ENCODE measurements at places on chromosomes 11 and 22.

DNA sequence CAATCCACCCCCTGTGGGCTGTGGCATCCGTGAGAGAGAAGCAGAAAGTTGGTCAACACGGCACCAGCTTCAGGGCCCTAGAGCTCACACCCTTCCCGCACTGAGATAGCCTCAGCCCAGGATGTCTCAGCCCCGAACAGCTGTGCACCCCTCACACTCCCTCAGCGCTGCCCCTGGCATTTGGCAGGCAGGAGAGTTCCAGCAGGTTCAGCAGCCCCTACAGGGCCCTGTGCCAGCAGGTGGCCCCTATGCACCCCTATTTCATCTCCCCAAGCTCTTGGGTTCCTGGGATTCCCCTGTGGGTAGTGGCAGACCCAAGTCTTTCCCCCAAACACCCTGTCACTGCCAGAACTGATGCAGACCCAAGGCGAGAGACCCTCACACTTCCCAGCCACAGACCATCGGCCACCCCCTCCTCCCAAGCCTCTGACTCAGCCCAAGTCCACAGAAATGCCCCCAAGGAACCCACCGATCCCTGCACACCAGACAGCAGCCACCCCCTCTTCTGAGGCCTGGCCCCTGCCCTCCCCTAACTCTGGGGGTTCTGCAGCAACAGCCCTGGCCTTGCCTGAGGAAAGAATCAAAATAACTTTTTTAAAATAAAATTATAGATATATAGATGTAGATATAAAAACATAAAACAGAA lies 183.6 kb downstream of the IGLL1 start:
- no peak for DNase-seq

GRCh38 chr22:41308544-41308947 lies 7.2 kb downstream of the ZC3H7B start:
- DNase-seq: no peak

GRCh38 chr11:64974124-64974523 lies 2.2 kb upstream of the MAJIN start:
- no peak for DNase-seq

- no peak for DNase-seq
Observed at GRCh38 chr22:28410050-28410816, 269.4 kb downstream of the TTC28 start.

- peak; percentile 10 for DNase-seq
Observed at GRCh38 chr22:48104102-48104738, 1341.8 kb downstream of the TBC1D22A start.

- no peak for DNase-seq
Observed at GRCh38 chr11:58609723-58610122, 12.7 kb upstream of the CNTF start.

- DNase-seq: no peak
Observed at GRCh38 chr22:39545386-39546365, 13.1 kb upstream of the RPS19BP1 start.

DNA sequence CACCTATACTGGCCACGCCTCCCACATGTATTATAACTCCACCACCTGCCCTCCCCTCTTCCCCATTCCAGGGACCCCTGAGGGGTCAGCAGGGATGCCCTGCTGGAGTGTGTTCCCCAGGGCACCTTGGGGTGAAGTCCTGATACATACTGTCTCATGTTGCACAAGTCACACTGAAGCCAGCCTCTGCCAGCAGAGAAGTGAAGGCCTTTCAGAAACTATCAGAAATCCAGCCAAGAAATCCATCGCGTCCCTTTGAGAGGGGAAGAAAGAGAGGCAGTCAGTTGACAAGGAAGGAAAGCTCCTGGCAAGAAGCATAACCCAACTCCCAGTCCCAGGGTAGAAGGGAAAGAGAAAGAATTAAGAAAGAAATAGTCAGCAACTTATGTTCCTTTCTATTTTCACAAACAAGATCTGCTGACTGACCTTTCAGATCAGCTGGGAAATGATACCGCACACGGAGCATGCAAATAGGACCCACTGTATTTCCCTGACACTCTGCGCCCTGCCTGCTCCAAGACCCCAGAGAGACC lies 45.2 kb downstream of the SC5D start:
- peak; percentile 47 for DNase-seq

GRCh38 chr11:3994030-3994640 lies 100.5 kb upstream of the RRM1 start:
- no peak for DNase-seq

- no peak for DNase-seq
Observed at GRCh38 chr22:41540006-41540315, 4.3 kb downstream of the POLR3H start.

DNA sequence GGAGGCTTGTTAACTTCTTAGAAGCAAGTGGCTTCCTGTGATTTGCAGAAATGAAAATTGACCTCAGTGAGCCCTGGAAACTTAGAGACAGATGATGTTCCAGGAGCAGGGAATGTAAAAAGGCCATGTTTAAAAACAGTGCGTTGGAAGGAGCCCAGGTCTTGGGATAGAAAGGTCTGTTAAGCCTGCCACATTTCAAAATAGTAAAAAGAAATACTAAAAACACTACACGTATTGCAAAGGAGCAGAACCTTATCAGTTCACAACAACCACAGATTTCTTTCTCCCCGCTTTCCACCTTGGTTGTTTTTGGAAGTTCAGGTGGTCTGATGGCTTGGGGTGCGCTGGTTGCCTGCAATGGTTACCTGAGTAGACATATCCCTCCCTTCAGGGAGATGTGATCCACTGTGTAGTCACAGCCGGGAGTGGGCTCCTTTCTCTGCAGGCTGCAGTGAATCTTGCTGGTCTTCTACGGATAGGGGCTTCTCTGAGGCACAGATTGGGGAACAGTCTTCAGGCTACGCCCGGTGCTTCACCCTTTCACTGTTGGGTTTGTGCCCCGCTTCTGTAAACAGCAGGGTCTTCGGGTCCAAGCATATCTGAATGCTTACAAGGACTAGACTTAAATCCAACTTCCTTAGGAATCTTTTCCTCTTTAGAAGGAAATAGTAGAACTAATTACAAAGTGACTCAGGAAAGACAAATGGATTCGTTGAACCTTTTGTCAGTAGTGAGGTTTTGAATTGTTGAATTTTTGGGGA lies 1.9 kb downstream of the TEAD1 start:
- peak; percentile 38 for DNase-seq

DNA sequence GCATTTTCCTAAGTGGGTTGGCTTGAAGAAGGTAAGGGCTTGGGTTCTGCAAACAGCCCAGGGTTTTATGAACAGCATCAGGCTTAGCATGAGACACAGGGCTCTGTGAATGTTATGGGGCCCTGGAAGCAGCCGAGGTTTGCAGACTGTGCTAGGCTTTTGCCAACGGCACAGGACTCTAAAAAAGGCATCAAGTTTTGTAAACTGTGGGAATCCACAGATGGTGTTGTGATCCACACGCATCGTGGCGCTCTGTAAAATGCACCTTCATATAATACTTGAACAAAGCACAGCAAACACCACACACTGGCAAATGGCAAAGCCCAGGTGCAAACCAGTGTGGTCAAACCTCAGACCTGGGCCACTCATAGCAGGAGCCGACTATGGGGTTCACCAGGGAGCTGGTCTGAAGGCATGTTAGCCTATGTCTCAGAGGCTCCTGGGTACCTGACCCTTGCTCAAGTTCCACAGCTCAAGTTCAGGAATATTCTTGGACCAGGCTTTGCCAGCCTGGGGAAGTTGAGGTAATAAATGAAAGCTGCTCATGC lies 2.4 kb upstream of the SLCO2B1 start:
- no peak for DNase-seq

DNA sequence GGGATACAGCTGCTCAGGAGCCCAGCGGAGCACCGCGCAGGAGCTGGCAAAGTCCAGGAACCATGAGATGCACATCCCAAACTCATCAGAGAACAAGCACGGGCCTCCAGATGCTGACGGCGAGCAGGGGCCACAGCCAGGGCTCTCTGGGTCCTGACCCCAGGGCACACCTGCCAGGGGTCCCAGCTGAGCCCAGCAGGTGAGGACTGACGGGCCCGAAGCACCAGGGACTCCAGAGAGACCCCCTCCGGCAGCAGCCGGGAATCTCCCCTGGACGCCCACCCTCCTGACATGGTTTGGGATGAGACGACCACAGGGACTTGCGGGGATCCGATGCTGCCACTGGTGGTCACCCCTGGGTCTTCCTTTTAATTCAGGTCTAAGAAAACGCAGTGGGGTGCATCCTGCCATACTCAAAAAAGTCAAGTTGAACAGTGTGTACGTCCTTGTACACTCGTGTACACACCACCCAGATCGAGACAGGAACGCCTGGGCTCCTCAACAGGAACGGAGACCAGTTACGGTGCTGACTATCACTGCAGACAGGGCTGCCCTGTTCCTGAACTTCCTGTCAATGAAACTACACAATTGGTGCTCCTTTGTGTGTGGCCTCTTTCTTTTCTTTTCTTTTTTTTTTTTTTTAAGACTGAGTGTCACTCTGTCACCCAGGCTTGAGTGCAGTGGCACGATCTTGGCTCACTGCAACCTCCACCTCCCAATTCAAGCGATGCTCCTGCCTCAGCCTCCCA lies 21.9 kb downstream of the TTLL8 start:
- no peak for DNase-seq

GRCh38 chr11:10064828-10065227 lies 229.2 kb downstream of the SBF2 start:
- DNase-seq: no peak

GRCh38 chr22:46815132-46815531 lies 52.7 kb downstream of the TBC1D22A start:
- no peak for DNase-seq

- DNase-seq: no peak
Observed at GRCh38 chr11:67292671-67293070, 3.6 kb downstream of the ANKRD13D start.

DNA sequence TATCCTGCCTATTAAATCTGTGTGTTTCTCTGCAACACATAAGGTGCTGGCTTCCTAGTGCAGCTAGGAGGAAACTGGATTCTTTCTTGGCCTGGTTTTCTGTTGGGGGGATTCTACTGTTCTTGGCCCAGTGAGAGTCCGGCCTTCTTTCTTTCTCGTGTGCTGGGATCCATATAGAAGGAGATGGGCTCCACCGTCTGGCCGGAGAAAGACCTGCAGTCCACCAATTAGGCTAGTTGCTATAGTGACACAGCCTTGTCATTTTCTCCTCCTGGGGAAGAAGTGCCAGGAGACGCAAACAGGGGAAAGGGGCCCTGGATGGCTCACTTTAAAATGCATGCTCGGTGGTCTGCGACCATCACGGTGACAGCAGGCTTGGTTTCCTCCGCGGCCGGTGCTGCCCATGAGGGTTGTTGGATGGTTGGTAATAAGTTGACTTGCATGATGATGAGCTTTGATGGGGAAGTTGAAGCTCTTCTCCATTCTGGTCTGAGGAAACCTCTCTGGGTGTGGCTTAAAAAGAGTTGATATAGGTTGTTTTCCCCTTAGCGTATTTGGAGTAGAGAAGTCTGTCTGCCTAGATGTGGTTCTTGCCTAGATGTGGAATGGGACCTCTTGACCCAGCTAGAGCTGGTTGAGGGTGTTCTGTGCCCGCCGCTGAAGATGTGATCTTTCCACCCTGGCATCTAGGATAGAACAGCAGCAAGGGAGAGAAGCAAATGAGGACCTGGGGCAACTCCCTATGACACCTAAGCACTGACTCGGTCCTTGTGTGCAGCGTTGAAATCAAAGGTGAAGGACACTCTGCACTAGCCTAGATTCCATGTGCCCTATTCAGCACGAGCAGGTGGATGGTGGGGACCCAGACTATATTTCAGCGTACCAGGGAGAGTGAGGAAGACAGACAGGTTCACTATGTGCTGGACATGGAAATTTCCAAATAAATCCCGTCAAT lies 1335.0 kb downstream of the BRD1 start:
- peak; percentile 95 for DNase-seq

DNA sequence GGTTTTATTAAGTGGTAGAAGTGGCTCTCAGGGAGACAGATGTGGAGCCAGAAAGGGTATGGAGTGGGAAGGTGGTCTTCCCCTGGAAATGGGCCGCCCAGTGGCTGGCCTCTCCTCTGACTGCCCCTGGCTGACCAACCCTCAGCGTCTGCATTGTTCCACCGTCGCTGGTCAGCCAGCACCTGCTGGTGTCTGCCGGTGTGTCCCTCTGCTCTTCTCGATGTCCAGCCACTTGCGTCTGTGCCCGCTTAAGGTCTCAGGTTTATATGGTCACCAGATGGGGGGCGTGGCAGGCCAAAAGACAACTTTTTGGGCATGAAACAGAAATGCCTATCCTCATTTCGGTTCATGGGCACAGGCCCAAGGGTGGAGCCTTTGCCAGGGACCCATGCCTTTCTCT lies 1221.5 kb downstream of the JRKL start:
- DNase-seq: no peak

DNA sequence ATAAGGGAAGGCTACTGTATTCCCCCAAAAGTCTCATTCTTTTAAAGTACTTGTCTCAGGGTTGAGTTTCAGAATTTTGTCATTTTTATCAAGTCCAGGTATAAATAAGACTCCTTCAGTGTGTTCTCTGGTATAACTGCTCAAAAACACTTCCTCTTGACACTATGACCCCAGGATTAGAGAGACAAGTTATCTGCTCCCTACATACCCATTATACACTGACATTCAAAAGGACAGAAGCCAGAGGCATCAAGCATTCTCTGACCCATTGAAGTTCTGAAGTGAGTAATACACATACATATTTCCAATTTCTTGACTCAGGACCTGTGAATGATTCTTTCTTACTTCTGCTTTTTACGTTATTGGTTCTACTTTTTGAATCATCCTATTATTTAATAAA lies 447.8 kb upstream of the CNTN5 start:
- DNase-seq: no peak

DNA sequence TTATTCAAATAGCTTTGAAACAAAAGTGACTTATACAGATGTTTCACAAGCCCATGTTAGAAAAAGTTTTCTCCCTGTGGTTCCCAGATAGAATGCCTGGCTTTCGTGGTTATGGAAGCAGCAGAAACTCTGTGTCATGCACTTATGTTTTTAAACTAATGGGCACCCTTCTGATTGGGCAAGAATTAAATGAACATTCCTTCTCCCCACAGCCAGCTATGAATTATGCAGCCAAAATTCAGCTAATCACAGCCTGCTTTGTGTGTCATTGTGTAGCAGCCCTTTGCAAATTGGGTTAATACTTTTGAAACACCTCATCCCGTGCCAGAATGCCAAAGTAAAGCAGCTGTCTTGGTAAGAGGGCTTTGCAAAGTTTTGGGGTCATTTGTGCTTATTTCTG lies 46.9 kb downstream of the PANX1 start:
- no peak for DNase-seq

- no peak for DNase-seq
Observed at GRCh38 chr11:65172600-65172999, 2.6 kb downstream of the SPDYC start.

GRCh38 chr22:46639843-46640242 lies 19.7 kb downstream of the GRAMD4 start:
- DNase-seq: no peak

GRCh38 chr11:59144579-59145345 lies 2.1 kb downstream of the FAM111A start:
- DNase-seq: peak; percentile 60

DNA sequence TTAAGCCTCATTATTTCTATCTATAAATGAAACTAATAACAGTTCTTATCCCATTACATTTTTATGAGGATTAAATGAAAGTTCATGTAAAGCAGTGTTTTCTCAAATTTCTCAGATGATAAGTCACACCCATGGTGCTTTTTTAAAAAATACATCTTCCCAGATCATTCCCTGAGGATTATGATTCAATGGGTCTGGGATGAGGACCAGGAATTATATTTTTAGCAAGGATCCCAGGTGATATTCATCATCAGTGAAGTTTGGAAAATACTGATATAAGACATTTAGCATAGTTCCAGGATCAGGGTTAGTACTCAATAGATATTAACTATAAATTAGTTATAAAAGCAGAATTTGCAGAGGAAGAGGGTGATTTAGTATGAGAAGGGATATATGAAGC lies 89.1 kb downstream of the BBOX1 start:
- no peak for DNase-seq

All from G401 (cell line).